Spleen (tissue), 13 donors: ENCODE measurements at places on chromosomes 4 and X.

DNA sequence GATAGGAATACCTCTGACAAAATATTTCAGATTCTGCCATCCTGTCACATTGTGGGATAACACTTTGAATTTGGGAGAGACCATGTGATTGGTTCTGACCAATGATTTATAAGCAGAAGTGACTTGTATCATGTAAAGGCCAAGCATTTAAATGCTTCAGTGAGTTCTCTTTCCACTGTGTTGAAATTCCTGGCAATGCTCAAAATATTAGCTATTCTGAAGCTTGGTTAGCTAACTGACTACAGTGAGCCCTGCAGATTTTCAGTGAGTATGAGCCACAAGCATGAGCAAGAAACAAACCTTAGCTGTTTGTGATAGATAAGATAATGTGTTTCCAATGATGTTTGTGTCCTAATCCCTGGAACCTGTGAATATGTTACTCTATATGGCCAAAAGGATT, 562.8 kb upstream of the AADAT start:
- no peak for DNase-seq

DNA sequence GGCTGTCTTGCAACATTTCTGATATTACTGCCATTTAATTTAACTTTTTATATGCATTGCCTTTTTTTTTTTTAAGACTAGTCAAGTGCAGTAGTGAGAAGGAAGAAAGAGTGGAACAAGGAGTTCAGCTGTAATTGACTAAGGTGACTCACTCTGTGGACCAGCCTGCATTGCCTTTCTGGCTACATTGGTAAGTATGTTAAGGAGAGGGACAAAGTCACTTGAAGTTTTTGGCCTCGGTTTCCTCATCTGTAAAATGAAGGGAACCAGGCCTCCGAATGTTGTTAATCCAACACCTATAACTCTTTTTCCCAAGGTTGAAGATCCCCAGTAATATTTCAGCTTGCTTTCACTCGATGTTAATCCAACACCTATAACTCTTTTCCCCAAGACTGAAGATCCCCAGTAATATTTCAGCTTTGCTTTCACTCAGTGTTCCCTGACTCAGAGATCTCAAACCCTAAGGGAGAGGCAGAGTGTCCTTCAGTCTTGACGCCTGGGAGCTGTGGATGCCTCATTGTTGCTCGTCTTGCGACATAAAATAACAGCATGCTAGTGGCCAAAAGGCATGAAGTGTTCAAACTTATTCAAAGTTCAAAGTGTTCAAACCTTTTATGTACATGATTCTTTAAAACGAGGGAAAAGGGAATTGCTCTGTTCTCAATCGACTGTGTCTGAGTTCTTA, 102.0 kb downstream of the SORBS2 start:
- DNase-seq, result no peak

GRCh38 chr4:86416081-86416480, 56.2 kb upstream of the MAPK10 start:
- DNase-seq, result no peak

- DNase-seq, result no peak
Measured at GRCh38 chrX:94492541-94492940, 818.5 kb downstream of the FAM133A start.

GRCh38 chr4:170581322-170581721, 491.6 kb upstream of the AADAT start:
- no peak for DNase-seq

GRCh38 chrX:143437439-143437838, 79.8 kb downstream of the SPANXN3 start:
- DNase-seq, result no peak

GRCh38 chr4:170234800-170235199, 145.0 kb upstream of the AADAT start:
- DNase-seq, result no peak

DNA sequence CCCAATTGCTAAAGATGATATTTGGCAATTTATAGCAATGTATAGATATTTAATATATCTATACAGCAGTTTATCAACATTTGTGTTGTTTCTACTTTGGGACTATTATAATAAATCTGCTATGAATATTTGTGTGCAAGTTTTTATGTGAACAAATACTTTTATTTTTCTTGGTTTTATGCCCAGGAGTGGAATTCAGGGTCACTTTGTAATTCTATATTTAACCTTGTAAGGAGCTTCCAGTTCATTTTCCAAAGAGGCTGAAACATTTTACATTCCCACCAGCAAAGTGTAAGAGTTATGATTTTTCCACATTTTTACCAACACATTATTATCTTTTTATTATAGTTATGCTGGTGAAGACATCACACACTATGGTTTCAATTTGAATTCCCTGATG, 801.3 kb downstream of the PCDH18 start:
- DNase-seq, result no peak

DNA sequence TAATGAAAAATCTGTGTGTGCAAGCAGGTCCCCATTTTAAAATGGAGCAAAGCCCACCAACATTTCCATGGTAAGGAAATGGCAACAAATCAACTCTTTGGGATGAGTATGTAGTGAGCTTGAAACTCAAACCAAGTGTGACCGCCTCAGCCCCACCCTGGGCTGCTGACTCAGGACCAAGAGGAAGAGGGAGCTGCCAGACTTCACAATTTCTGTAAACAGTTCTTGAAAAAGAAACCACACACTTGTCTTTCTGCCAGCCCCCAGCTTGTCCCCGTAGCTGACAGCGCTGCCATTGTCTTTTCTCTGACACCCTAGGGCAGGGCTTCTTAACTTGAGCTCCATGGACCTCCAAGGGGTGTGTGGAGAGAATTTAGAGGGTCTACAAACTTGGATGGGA, 10.3 kb downstream of the RTL5 start:
- peak; percentile 86 for DNase-seq

DNA sequence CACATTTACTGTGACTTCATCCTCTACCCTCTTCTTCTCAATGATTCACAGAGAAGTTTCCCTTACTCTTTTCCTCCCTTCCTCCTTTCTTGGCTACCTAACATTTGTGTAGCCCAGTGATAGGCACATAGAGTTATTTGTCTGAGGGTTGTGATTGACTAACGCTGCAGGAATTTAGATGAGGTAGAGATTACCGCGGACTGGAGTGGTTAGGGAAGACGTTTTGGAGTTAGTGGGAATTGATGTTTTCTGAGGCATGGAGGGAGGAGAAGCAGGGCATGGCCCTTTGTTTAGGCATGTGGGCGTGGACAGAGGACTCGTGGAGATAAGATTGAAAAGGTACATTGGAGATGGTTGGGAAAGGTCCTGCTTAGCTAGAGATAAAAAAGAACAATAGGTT, 246.7 kb downstream of the GPAT3 start:
- DNase-seq, result no peak

DNA sequence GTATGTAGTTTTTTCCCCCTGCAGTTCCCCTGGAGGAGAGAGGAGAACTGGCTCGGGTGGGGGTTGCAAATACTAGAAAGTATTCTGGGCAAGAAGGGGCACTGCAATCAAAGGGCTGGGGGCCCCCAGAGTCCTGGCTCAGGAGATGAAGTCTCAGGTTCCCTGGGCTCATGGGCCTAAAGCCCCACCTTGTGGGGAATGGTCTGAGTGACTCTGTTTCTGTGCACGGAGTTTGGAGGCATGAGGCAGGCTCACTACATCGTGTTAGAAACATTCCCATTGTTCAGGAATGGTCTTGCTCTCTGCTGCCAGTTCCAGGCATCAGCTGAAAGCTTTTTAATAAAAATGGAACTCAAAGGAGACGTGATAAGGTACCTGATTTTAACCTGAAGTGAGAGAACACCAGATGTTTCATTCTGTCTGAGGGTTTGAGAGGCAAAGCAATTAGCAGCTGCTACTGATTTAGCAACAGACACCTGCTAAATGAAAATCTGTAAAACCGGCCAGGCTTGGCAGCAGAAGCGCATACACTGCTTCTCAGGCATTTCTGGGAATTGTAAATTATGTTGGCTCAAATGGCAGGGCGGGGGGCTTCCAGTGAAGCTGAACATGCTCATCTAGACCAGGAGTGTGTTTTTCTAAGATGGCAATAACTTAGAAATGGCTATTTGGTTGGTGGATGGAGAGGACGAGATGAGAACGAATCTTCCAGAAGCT, 122.7 kb downstream of the TMEM164 start:
- no peak for DNase-seq

GRCh38 chr4:21948347-21949072, at the start of gene KCNIP4:
TSS of gene KCNIP4 (minus strand) at chr4:21948772.
- DNase-seq, result peak; percentile 69

GRCh38 chrX:22165732-22166457, 106.8 kb upstream of the CBLL2 start:
- DNase-seq, result no peak

DNA sequence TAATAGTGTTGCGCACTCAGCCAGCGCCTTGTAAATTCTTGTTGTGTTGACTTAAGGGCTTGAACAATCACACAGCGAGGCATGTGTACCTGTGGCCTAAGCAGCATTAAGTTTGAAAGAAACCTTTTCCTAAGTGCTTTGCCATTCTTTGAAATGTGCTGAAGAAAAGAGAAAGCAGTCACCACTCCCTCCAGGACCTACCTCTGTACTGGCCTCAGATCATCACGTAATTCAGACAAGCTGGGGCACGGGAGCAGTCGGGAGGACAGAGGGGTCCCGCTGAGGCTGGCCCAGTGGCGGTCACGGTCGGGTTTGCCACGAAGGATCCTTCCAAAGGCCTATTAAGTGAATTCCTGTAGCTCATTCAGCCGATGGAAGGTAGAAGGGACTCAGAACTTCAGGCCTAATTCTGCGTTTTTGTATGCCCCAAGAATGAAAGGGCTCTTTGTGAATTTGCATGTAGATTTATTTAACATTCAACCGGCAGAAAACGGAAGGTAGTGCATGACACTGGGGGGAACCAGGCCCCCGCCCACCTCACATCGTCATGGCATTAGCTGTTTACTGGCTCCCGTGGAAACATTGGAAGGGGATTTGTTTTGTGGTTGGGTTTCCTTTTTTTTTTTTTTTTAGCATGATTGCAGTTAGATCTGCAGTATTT, 106.3 kb downstream of the TRAPPC11 start:
- DNase-seq, result no peak

DNA sequence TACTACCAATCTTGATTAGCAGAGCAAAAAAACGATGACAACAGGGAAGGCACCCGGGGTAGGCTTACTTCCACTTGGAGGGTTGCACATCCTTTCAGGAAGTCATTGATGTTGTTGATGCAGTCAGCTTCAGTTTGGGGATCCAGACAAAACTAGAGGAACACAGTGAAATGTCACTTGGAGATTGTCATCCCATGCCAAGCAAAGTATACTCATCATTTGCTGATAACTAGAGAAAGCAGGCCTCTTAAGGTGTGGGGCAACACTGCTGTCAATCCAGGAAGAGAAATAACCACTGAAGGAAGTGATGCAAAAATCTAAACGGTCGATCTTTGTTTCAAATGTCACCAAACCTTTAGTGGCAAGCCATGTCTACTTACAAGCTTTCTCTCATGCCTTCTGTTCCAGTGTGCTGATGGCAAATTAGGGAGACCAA, 1.4 kb downstream of the ARHGEF6 start:
- no peak for DNase-seq

DNA sequence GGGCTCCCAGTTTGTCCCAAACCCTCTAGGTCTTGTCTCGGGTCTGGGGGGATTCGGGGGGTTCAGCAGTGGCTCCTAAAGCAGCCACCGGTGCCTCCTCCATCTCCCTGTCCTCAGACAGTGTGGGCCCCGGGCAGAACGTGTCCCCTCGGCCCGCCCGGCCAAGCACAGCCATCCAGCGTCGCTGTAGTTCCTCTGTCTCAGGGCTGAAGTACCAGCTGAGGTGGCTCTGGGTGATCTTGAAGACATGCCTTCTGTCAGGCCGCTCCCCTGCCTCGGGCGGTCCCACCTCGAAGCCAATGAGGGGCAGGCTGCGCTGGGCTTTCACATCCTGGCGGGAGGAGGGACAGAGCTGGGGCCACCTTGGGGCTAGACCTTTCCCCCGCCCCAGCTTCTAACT, 5.9 kb downstream of the TSR2 start:
- DNase-seq, result no peak

DNA sequence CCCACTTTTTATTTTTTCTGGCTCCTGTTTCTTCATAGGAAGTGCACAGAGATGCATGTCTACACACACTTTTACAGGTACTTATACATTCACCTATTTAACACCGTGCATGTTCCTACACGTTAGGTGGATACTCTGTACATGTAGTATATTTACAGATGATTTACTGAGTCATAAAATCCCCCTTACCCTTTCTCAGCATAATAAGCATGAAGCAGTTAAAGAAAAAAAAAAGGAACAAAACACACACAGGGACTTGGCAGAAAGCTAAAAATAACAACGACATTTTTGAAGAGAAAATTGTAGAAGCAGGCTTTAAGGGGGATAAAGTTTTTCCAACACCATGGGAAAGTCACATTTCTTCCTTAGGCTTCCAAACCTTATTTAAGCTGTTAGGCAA, 96.4 kb upstream of the IQCM start:
- no peak for DNase-seq

- DNase-seq, result no peak
Measured at GRCh38 chrX:809081-809480, 178.5 kb downstream of the SHOX start.

DNA sequence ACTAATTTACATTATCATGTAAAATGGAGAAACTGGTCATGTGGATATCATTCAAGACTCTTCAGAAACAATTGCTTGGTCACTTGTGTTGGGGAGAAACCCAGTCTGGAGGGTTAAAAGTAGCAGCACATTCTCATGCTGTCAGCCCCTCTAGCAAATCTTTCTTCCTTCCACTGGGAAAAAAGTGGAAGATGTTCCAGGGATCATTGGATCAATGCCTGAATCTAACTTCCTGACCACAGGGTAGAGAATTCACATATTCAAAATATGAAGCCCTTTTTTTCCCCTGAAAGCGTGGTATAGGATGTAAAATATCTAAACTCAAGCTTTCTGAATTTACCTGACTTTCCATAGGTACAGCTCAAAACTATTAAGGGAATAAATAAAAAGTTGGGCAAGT, 98.0 kb downstream of the CXCL13 start:
- no peak for DNase-seq

DNA sequence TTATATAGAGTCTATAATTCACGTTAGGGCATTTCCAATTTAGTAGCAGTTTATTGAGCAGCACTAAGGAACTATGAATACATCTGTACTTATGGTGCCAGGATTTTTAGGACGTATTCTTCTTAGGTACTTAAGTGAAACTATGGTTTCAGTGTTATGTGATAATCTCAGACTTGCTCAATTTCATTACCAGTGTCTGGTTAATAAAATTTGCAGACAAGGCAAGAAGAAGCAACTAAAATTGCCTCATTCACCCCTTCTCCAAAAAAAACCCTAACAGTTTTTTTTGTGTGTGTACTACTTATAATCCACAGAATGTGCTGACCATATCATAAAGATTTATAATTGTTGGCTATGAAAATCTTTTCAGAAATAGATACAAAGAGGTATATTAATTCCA, 6.0 kb upstream of the CXCL10 start:
- DNase-seq, result no peak

GRCh38 chrX:75303795-75304194, 29.9 kb downstream of the UPRT start:
- no peak for DNase-seq

GRCh38 chr4:77052352-77052751, 23.4 kb downstream of the CCNI start:
- no peak for DNase-seq

- DNase-seq, result no peak
Measured at GRCh38 chr4:52825460-52826090, 36.5 kb upstream of the RASL11B start.
